ENCODE measurements at places on chromosomes 7 and 10. TPM values are rescaled to one million over a fixed set of nuclear protein-coding genes. Genes with fewer than 3 reads are reported as not detected.

Gene SYT15
- total RNA-seq: 1.4 TPM

Gene CDHR1
- total RNA-seq: not detected

DNA sequence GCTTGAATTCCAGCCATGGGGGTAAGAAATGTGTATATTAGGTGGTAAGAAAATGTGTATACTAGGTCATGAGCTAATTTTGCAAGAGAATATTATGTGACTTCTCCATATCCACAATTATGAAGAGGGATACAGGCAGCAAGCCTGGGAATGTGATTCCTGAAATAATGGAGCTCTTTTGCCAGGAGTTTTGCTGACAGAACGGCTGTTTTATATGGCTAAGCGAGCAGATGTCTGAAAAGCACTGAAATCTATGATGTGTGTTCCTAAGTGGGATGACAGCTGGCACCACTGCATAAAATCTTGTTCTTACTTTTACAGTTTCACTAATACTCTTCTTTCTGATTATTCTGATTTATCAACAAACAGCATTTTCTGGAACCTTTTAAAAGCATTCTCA is 386.0 kb upstream of the HPS1 start:
- no peak overlapping the region for H3K27ac ChIP-seq
- H3K36me3 ChIP-seq: no peaks in the 10 kb centered on the region
- DNase-seq: no peak
- no peaks in the 10 kb centered on the region for H3K4me1 ChIP-seq
- H3K4me3 ChIP-seq: no peak overlapping the region

GRCh38 chr7:28269700-28270361 is 89.2 kb upstream of the JAZF1 start:
- no peak overlapping the region for H3K27ac ChIP-seq
- H3K4me3 ChIP-seq: no peak overlapping the region
- DNase-seq: no peak
- no peaks in the 10 kb centered on the region for H3K27me3 ChIP-seq
- no peaks in the 10 kb centered on the region for H3K4me1 ChIP-seq

DNA sequence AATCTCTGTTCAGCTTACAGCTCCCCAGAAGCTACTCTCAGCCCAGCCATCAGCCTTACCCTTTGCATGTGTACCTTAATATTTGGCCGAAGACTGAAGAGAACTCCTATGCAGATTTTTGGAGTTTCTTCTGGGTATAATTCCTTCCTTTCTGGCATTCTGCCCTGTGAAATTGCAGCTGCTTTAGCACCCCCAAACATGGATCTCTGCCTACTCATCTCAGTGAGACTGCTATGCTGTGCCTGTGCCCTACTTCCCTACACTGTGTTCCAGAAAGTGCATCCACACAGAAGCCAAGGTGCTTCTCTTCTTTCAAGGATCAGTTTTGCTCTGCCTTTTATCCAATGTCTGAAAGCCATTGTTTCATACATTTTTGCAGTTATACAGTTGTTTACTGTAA is 81.6 kb downstream of the NPY start:
- no peaks in the 10 kb centered on the region for H3K27me3 ChIP-seq
- H3K4me1 ChIP-seq: no peaks in the 10 kb centered on the region
- no peak for DNase-seq
- no peak overlapping the region for H3K27ac ChIP-seq
- no peak overlapping the region for H3K4me3 ChIP-seq
- no peaks in the 10 kb centered on the region for H3K36me3 ChIP-seq

- H3K27me3 ChIP-seq: no peaks in the 10 kb centered on the region
- peaks cover 5% of the 10 kb centered on the region for H3K36me3 ChIP-seq
- H3K4me1 ChIP-seq: peaks cover 12% of the 10 kb centered on the region
- DNase-seq: peak; percentile 84
- peak within 1 kb of the TSS; percentile 84 for H3K27ac ChIP-seq
- H3K4me3 ChIP-seq: peak within 1 kb of the TSS; percentile 89
Observed at GRCh38 chr10:22714479-22715289, at the start of gene PIP4K2A. PIP4K2A (minus strand) TSS chr10:22714578; CDS start chr10:22714326, 252 bp downstream.

GRCh38 chr10:17523917-17524316 is 69.5 kb upstream of the ST8SIA6 start:
- no peak overlapping the region for H3K4me3 ChIP-seq
- no peak for DNase-seq
- H3K27ac ChIP-seq: no peak overlapping the region
- no peaks in the 10 kb centered on the region for H3K36me3 ChIP-seq

GRCh38 chr7:150823484-150824126 is 23.0 kb downstream of the TMEM176A start:
- no peaks in the 10 kb centered on the region for H3K36me3 ChIP-seq
- DNase-seq: no peak
- H3K4me1 ChIP-seq: no peaks in the 10 kb centered on the region
- H3K27ac ChIP-seq: no peak overlapping the region
- H3K4me3 ChIP-seq: no peak overlapping the region
- H3K27me3 ChIP-seq: no peaks in the 10 kb centered on the region

- no peak overlapping the region for H3K27ac ChIP-seq
- H3K27me3 ChIP-seq: no peaks in the 10 kb centered on the region
- DNase-seq: no peak
- no peak overlapping the region for H3K4me3 ChIP-seq
Observed at GRCh38 chr7:137475966-137476365, 132.4 kb upstream of the PTN start.

DNA sequence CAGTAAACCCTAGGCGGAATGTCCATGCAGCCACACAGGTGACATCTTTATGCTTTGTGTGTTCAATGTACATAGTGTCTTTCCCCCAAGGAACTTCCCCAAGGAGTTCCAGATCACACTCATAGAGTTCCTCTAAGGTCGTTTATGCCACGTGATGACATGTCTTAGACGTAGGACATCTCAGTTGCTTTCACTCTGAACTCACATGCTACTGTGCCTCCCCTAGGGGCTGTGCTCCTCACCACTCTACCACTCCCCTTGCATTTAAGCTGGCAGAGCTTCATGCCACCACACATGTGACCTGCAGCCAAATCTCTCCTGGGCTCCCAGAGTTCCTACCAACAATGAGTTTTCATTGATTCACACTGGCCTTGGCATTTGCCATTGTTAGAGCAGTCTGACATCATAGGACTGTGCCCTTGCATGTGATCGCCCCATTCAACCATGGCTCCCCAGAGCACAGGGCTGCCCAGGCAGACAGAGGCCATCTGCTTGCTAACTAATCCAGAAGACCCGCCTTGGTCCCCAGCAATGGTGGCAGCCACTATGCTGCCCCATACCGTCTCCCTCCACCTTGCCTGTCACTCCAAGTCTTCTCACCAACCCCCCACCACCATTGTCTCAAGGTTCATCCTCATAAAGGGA is 95.3 kb upstream of the MACROH2A2 start:
- H3K27me3 ChIP-seq: no peaks in the 10 kb centered on the region
- no peaks in the 10 kb centered on the region for H3K4me1 ChIP-seq
- no peak for DNase-seq
- no peak overlapping the region for H3K27ac ChIP-seq
- H3K4me3 ChIP-seq: no peak overlapping the region

- no peak overlapping the region for H3K27ac ChIP-seq
- no peaks in the 10 kb centered on the region for H3K27me3 ChIP-seq
- H3K4me3 ChIP-seq: no peak overlapping the region
- H3K4me1 ChIP-seq: no peaks in the 10 kb centered on the region
- DNase-seq: no peak
- H3K36me3 ChIP-seq: no peaks in the 10 kb centered on the region
Observed at GRCh38 chr7:11775401-11775800, 56.6 kb downstream of the THSD7A start.

DNA sequence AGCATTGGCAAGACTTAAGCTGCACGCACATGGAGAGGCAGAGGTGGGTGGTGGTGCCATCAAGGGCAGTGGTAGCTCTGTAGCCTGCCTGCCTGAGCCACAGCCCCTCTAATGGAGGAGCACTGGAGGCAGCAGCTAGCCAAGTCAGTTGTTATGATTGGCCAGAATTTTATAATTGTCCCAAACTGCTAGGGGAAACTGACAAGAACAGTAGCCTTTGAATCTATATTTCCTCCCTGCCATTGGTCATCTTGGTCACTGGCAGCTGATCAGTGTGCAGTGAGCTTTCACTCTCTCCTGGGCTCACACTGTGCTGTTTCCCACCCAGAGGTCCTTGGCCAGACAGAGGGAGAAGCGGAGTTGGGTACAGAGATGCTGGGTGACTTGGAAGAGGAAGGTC is 9.6 kb upstream of the ZNF783 start:
- H3K27ac ChIP-seq: no peak overlapping the region
- H3K4me1 ChIP-seq: no peaks in the 10 kb centered on the region
- H3K4me3 ChIP-seq: no peak overlapping the region
- peaks cover 56% of the 10 kb centered on the region for H3K36me3 ChIP-seq
- DNase-seq: no peak
- no peaks in the 10 kb centered on the region for H3K27me3 ChIP-seq

DNA sequence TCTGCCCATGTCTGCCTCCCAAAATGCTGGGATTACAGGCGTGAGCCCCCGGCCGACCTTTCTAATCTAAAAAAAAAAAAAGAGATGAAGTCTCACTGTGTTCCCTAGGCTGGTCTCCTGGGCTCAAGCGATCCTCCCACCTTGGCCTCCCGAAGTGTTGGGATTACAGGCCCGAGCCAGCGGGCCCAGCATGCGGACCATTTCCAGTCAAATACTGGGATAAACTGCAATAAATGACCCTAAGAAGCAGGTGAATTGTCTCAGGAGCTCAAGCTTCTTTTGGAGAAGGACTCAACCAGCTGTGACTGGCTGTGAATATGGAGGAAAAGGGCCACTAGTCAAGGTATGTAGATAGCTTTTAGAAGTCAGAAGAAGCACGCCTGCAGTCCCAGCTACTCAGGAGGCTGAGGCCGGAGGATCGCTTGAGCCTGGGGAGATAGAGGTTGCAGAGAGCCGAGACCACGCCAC is 550 bp upstream of the CREM start:
- no peaks in the 10 kb centered on the region for H3K27me3 ChIP-seq
- no peaks in the 10 kb centered on the region for H3K36me3 ChIP-seq
- peak overlapping the region; percentile 100 for H3K27ac ChIP-seq
- peaks cover 12% of the 10 kb centered on the region for H3K4me1 ChIP-seq
- DNase-seq: no peak

DNA sequence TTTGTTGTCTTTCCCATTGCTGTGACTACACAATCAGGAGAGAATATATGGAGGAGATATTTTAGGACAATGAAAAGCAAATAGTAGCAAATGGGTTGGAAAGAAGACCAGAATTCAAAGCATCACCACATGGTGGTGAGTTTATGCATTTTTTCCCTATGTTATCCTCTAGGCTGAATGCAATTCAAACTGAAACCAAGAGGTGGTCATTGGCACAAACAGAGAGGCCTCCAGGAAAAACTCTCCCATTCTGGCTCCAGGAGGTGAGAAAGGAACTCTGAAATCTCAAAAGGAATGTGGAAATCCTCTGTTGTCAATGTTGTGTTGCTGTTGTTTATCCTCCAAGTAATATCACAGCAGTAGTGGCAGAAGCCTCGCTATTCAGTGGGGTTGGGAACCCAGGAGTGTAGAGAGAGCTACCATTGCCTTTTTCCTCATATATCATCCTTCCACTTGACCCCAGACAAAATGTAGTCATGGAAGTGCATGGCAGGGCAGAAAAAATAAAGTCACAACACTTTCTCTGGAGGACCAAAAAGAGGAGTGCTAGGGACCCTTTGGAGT is 819.1 kb downstream of the GRID1 start:
- no peak overlapping the region for H3K4me3 ChIP-seq
- no peaks in the 10 kb centered on the region for H3K4me1 ChIP-seq
- no peaks in the 10 kb centered on the region for H3K36me3 ChIP-seq
- no peaks in the 10 kb centered on the region for H3K27me3 ChIP-seq
- DNase-seq: no peak

DNA sequence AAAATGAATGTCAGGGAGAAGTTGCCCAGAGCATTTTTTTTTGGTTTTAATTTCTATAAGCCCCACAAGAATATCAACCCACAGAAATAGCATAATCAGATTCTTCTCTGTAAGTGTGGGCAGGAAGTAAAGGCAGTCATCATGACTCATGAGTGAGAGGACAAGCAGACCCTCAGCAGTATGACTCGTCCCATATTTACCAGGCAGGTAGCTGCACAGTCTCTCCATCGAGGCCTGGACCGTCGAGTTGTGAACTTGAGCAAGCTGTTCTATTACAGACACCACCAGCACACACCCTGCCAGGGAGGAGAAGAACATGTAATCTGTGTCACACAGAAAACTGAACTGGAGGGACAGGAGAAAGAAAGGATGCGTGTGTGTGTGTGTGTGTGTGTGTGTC is 37.8 kb downstream of the AOAH start:
- H3K27me3 ChIP-seq: no peaks in the 10 kb centered on the region
- no peak overlapping the region for H3K27ac ChIP-seq
- H3K36me3 ChIP-seq: no peaks in the 10 kb centered on the region
- peaks cover 7% of the 10 kb centered on the region for H3K4me1 ChIP-seq
- H3K4me3 ChIP-seq: no peak overlapping the region
- no peak for DNase-seq

DNA sequence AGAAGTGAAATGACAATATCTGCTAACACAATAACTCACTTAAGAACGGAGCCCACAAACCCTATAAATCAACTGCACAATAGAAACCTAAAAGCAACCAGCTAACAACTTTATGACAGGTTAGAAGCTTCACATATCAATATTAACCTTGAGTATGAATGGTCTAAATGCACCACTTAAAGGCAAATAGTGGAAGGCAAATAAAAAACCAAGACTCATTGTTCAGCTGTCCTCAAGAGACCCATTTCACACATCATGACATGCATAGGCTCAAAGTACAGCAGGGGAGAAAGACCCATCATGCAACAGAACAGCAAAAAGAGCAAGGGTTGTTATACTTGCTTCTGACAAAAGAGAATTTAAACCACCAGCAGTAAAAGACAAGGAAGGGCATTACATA is 46.8 kb downstream of the CDC14C start:
- H3K4me1 ChIP-seq: no peaks in the 10 kb centered on the region
- no peak overlapping the region for H3K27ac ChIP-seq
- H3K4me3 ChIP-seq: no peak overlapping the region
- no peak for DNase-seq
- H3K36me3 ChIP-seq: no peaks in the 10 kb centered on the region

DNA sequence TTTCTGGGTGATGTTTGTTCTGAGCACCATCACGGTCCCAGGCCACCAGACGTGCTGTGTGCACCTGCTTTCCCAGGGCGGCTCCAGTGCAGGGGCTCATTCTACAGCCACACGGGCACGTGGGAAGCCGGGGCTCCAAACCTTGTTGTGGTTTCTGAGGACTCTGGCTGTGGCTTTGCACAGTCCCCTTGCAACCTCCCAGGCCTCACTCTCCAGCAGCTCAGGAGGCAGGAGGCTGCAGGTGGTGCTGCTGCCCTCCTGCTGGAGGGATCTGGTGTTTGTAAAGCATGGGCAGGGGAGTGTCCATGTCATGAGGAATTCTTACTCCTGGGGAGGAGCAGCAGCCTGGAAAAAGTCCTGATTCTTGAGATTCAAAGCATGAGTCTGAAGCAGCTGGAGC is 54.3 kb downstream of the INSYN2A start:
- no peak overlapping the region for H3K27ac ChIP-seq
- H3K4me1 ChIP-seq: no peaks in the 10 kb centered on the region
- no peaks in the 10 kb centered on the region for H3K27me3 ChIP-seq
- no peak for DNase-seq
- H3K4me3 ChIP-seq: no peak overlapping the region
- H3K36me3 ChIP-seq: no peaks in the 10 kb centered on the region

- H3K27me3 ChIP-seq: no peaks in the 10 kb centered on the region
- DNase-seq: no peak
- H3K36me3 ChIP-seq: no peaks in the 10 kb centered on the region
- H3K27ac ChIP-seq: no peak overlapping the region
- no peak overlapping the region for H3K4me3 ChIP-seq
- H3K4me1 ChIP-seq: no peaks in the 10 kb centered on the region
Observed at GRCh38 chr7:117184367-117184766, 138.5 kb downstream of the WNT2 start.

- H3K36me3 ChIP-seq: no peaks in the 10 kb centered on the region
- H3K27ac ChIP-seq: no peak overlapping the region
- H3K27me3 ChIP-seq: no peaks in the 10 kb centered on the region
- no peak overlapping the region for H3K4me3 ChIP-seq
- peak; percentile 49 for DNase-seq
- H3K4me1 ChIP-seq: no peaks in the 10 kb centered on the region
Observed at GRCh38 chr10:100621360-100622205, 85.8 kb downstream of the HIF1AN start.
